ENCODE measurements at places on chromosomes 1 and 21. TPM values are rescaled to one million over a fixed set of nuclear protein-coding genes. Genes with fewer than 3 reads are reported as not detected.
A peak's percentile ranks its signal among the peaks of the same experiment; 100 is the strongest.

Gene FCRL2
- 0.11 TPM for total RNA-seq

Gene SERINC2
- total RNA-seq = 0.11 TPM

Gene PERM1
- not detected for total RNA-seq

Gene SLC1A7
- not detected for total RNA-seq

Gene SLX9
- total RNA-seq = 9.1 TPM

GRCh38 chr1:52532731-52533327 is 20.1 kb downstream of the TUT4 start:
- H3K4me1 ChIP-seq = peaks cover 8% of the 10 kb centered on the region
- no peak for DNase-seq
- no peaks in the 10 kb centered on the region for H3K36me3 ChIP-seq
- no peak overlapping the region for H3K4me3 ChIP-seq
- no peak overlapping the region for H3K27ac ChIP-seq
- no peaks in the 10 kb centered on the region for H3K27me3 ChIP-seq

DNA sequence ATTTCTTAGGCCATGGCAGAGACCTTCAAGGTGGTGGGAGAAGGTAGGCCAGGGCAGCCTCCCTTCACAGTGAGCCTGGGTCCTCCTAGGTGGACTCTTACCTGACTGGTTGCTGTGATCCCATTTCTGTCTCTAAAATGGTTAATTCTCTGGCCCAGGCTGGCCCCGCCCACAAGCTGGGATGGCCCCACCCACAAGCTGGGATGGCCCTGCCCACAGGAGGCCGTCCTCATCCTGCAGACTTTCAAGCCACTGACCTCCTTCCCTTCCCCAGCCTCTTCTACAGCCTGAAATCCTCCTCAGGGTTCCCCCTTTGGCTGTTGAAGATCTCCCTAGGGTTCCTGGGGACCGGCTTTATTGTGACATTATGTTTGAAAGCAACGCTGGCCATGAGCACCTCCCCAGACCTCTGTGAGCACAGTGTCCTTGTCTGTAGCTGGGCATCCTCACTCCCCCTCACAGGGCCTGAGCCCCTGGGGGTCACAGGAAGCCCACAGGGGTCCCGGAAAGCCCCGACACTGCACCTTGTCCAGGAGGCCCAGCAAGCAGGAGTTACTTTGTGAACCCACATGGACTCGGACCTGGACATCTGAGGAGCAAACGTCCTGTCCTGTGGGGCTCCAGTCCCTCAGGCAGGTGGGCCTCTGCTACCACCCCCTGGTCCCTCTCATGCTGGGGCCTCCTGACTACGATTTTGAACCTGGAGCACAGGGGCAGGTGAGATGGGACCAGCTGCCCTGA is 621.7 kb downstream of the MATN1 start:
- no peaks in the 10 kb centered on the region for H3K4me1 ChIP-seq
- H3K36me3 ChIP-seq = no peaks in the 10 kb centered on the region
- no peaks in the 10 kb centered on the region for H3K27me3 ChIP-seq
- no peak overlapping the region for H3K27ac ChIP-seq

GRCh38 chr1:187266051-187266450 is 437.3 kb downstream of the PLA2G4A start:
- no peaks in the 10 kb centered on the region for H3K27me3 ChIP-seq
- no peaks in the 10 kb centered on the region for H3K36me3 ChIP-seq
- H3K4me3 ChIP-seq = no peak overlapping the region
- no peaks in the 10 kb centered on the region for H3K4me1 ChIP-seq
- DNase-seq = no peak

- no peaks in the 10 kb centered on the region for H3K36me3 ChIP-seq
- H3K4me3 ChIP-seq = no peak overlapping the region
- H3K4me1 ChIP-seq = no peaks in the 10 kb centered on the region
- H3K27ac ChIP-seq = no peak overlapping the region
Measured at GRCh38 chr1:2375923-2376260, 15.5 kb downstream of the MORN1 start.

GRCh38 chr21:34305605-34306604 is 57.9 kb upstream of the KCNE2 start:
- H3K4me1 ChIP-seq = no peaks in the 10 kb centered on the region
- H3K4me3 ChIP-seq = no peak overlapping the region
- no peak for DNase-seq

DNA sequence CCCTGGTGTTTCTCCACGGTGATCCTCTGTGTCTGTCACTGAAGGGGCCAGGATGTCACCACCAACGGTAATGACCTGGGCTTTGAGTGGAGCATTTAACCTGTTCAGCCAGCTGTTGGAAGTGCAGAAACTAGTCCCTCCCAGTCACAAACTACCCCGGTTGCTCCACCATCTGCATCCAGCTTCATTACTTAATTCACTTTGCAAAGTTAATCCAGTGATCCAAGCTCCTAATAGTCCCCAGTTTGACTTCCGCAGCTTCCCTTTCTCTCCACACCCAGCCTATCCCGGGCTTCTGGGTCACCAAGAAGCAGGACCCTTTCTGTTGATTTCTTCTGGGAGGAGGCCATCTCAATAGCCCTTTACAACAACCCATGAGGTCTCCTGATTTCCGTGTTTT is 63.5 kb downstream of the MDM4 start:
- H3K36me3 ChIP-seq = peaks cover 2% of the 10 kb centered on the region
- H3K27me3 ChIP-seq = no peaks in the 10 kb centered on the region
- peak overlapping the region; percentile 53 for H3K4me3 ChIP-seq
- no peak for DNase-seq
- H3K4me1 ChIP-seq = peaks cover 34% of the 10 kb centered on the region
- H3K27ac ChIP-seq = peak overlapping the region; percentile 25

- DNase-seq = no peak
- H3K36me3 ChIP-seq = no peaks in the 10 kb centered on the region
- no peaks in the 10 kb centered on the region for H3K4me1 ChIP-seq
Measured at GRCh38 chr21:34333121-34333739, 30.6 kb upstream of the KCNE2 start.

GRCh38 chr1:10947181-10947580 is 65.3 kb upstream of the TARDBP start:
- peaks cover 11% of the 10 kb centered on the region for H3K27me3 ChIP-seq
- no peaks in the 10 kb centered on the region for H3K36me3 ChIP-seq
- no peak overlapping the region for H3K4me3 ChIP-seq
- no peak overlapping the region for H3K27ac ChIP-seq
- H3K4me1 ChIP-seq = peaks cover 8% of the 10 kb centered on the region
- no peak for DNase-seq

DNA sequence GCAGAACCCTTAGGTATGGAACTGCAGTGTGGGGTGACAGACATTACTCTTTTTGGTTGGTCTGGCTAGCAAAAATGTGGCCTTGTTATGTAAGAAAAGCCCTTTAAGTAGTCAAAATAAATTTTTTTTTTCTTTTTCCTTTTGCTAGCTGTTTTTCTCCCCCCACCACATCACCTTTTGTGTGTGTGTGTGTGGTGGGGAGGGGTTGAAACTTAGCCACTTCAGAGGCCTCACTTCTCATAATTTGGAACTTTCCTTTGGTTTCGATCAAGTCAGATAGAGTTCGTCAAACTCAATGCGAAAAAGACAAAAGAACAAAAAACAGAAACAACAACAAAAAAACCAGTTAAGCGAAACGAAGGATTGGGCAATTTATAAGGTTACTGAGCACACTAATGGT is 1.9 kb upstream of the PRMT2 start:
- no peaks in the 10 kb centered on the region for H3K27me3 ChIP-seq
- peak overlapping the region; percentile 66 for H3K27ac ChIP-seq
- H3K36me3 ChIP-seq = peaks cover 13% of the 10 kb centered on the region
- H3K4me1 ChIP-seq = peaks cover 42% of the 10 kb centered on the region

- no peak overlapping the region for H3K4me3 ChIP-seq
- peaks cover 46% of the 10 kb centered on the region for H3K36me3 ChIP-seq
Measured at GRCh38 chr1:19260211-19261138, 8.9 kb downstream of the MRTO4 start.

DNA sequence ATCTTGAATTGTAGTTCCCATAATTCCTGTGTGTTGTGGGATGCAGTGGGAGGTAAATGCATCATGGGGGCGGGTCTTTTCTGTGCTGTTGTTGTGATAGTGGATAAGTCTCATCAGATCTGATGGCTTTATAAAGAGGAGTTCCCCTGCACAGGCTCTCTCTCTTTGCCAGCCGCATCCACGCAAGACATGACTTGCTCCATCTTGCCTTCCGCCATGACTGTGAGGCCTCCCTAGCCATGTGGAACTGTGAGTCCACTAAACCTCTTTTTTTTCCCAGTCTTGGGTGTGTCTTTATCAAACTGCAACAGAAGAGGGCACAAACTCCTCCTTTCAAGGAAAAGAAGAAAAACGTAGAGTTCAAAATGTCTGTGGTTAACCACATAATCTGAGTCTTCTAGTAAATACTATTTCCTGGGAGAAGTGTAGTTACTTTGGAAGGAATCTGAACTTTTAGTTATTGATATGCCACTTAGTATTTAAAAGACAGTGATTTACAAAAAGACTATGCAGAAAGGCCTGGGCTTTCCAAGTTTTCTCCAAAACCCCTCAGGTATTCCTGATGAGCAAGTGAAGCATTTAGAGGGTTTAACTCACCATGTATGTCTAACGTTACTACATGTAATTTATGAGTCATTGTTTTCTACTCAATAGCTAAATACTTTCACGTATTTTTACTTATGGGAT is 10.0 kb downstream of the ADAMTS1 start:
- DNase-seq = no peak
- H3K36me3 ChIP-seq = no peaks in the 10 kb centered on the region

GRCh38 chr1:58883888-58884482 is 100.1 kb upstream of the JUN start:
- H3K27me3 ChIP-seq = no peaks in the 10 kb centered on the region
- no peak overlapping the region for H3K4me3 ChIP-seq
- H3K27ac ChIP-seq = no peak overlapping the region
- peaks cover 27% of the 10 kb centered on the region for H3K4me1 ChIP-seq
- H3K36me3 ChIP-seq = no peaks in the 10 kb centered on the region
- DNase-seq = no peak

Data from CD4-positive, alpha-beta T cell (primary cell).